Cerebellar cortex (tissue), 1 donor: ENCODE measurements at places on chromosomes 2 and 18.

- DNase-seq, result no peak
These were observed 91.1 kb downstream of the ITSN2 start for GRCh38 chr2:24269265-24269664.

DNA sequence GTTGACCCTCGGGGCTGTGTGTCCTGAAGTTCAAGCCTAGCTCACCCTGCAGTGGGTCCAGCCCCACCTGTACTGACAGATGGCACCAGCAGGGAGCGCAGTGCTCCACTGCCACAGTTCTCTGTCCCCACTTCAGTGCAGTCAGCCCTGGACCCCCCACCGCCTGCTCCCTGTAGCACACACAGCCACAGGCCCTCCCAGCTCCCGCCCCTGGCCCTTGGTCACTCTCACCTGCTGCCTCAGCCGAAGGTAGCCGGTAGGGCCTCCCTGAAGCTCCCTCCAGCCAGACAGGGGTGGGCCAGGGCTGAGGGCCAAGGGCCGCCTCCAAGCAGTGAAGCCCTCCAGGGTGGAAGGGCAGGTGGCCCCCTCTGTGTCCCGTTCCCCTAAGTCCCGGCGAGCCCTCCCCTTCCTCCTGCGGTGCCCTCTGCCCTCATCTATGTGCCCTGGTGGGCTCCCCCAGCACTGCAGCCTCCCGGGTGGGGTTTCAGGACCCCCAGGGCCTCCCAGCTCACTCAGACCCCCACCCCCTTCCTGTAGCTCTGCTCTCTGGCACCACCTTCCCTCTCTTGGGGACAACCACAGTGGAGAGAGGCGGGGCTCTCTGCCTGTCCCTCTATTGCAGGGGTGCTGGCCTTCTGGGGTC is 10.8 kb upstream of the ALPP start:
- DNase-seq, result peak; percentile 53

- no peak for DNase-seq
These were observed 167.2 kb downstream of the CELF4 start for GRCh38 chr18:37398248-37398920.

- no peak for DNase-seq
These were observed 32.3 kb downstream of the UBXN4 start for GRCh38 chr2:135773917-135774316.

DNA sequence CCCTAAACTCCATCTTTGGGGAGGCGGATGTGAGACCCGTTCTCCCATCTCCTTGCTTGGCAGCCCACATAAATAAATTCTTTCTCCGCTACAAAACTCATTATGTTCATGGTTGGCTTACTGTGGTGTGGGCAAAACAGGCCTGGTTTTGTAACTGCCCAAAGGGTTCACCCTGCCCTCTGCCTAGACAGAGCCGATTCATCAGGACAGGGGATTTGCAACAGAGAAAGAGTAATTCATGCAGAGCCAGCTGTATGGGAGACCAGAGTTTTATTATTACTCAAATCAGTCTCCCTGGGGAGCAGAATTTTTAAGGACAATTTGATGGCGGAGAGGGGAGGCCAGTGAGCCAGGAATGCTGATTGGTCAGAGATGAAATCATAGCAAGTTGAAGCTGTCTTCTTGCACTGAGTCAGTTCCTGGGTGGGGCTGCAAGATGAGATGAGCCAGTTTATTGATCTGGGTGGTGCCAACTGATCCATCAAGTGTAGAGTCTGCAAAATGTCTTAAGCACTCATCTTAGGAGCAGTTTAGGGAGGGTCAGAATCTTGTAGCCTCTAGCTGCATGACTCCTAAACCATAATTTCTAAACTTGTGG is 8.4 kb upstream of the RNF125 start:
- no peak for DNase-seq

DNA sequence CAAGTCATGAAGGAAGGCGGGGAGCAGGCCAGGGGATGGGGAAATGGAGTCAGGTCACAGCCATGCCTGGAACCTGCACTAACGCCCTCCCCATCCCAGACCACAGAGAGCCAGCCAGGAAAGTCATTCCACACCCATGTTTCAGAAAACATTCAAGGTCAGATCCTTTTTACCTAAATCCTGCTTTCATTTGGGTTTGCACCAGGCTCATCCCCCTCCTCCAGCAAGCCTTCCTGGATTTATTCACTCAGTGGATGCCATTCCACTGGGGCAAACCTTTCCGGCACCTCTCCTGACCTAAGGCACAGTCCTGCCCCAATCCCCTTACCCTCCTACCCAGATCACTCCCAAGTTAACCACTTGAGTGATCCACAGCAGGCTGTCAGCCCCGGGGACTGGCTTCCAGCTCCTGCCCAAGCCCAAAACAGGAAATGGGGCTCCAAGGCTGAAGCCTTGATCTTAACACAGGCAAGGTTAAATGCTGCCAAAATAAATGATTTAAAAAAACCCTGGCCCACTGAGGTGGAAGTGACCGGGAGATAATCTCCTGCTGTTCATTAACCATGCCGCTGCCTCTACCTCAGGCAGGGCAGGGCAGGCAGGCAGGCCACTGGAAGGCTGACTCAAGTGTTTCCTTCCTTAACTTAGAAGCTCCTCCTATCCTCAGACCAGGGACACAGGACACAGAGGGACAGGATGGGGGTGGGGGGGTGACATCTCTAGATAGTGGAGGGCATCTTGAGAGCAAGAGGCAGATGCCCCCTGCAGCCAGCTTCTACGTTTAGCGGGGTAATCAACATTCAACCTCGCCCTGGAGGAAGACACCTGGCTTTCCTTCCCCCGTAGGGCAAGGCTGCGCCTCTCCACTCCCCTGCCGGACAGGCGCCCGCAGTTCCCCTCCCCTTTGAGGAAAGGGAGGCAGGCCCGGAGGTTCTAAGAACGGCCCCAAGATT is 1.4 kb downstream of the RAB11FIP5 start:
- DNase-seq, result peak; percentile 46

- peak; percentile 13 for DNase-seq
These were observed 584.3 kb downstream of the ADCYAP1 start for GRCh38 chr18:1488957-1489356.

DNA sequence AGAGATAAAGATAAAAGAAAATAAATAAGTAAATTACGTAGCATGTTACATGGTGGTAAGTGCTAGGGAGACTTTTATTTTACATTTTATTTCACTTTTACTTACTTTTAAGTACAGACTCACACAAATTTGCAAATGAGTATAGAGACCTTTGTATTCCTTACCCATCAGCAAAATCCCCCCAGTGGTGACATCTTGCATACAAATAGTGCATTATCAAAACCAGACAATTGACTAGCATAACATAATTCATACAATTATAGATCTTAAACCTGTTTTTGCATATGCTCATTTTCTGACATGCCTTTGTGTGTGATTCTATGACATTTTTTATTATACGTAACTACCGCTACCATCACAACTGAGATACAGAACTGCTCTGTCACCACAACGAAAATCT is 1099.4 kb downstream of the DPP10 start:
- DNase-seq, result no peak

DNA sequence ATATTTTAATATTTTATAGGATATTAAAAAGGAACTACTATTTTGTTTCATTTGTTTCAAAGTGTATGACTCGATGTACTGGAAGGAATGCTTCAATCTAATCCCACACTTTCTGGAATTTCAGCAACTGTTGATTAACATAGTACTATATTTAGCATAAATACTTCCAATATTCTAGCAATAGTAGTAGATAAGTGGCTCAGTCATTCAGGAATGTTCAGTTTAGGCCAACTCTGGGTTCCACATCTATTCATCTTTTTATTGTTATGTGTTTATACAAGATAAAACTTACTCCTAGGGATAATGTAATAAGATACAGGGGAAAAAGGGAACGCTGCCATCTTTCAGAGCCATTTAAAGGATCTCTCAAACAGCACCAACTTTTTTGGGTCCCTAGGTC is 22.3 kb upstream of the ORC2 start:
- DNase-seq, result no peak

DNA sequence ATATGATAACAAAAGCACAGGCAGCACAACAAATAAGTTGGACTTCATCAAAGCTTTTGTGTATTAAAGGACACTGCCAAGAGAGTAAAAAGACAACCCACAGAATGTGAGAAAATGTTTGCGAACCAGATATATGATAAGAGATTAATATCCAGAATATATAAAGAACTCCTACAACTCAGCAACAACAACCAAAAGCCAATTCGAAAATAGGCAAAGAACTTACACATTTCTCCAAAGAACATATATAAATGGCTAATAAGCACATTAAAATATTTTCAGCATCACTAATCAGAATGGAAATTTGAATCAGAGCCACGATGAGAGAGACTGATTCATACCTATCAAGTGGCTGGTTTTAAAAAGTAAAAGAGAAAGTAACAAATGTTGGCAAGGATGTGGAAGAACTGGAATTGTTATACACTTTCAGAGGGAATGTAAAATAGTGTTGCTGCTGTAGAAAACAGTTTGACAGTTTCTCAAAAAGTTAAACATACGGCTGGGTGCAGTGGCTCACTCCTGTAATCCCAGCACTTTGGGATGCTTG is 25.2 kb downstream of the EPB41L5 start:
- DNase-seq, result no peak

DNA sequence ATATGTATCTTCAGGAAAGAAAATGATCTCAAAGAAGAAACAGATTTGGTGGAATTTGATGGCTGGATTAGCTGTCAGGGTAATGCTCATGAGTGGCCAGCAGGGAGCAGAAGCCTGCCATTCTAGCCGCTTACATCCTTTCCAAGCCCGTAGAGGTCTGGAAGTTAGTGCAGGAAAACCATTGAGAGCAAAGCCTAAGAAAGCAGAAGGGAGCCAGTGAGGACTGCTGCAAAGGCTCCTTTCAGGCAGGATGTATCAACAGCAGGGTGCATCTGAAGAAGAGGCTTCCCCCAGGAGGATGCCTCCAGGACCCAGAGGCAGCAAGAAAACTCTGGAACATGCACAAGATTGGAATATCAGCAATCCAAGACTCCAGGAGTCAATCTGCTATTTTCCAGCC is 22.9 kb upstream of the LBH start:
- peak; percentile 79 for DNase-seq

- no peak for DNase-seq
These were observed 47.3 kb downstream of the POU3F3 start for GRCh38 chr2:104901037-104901881.

DNA sequence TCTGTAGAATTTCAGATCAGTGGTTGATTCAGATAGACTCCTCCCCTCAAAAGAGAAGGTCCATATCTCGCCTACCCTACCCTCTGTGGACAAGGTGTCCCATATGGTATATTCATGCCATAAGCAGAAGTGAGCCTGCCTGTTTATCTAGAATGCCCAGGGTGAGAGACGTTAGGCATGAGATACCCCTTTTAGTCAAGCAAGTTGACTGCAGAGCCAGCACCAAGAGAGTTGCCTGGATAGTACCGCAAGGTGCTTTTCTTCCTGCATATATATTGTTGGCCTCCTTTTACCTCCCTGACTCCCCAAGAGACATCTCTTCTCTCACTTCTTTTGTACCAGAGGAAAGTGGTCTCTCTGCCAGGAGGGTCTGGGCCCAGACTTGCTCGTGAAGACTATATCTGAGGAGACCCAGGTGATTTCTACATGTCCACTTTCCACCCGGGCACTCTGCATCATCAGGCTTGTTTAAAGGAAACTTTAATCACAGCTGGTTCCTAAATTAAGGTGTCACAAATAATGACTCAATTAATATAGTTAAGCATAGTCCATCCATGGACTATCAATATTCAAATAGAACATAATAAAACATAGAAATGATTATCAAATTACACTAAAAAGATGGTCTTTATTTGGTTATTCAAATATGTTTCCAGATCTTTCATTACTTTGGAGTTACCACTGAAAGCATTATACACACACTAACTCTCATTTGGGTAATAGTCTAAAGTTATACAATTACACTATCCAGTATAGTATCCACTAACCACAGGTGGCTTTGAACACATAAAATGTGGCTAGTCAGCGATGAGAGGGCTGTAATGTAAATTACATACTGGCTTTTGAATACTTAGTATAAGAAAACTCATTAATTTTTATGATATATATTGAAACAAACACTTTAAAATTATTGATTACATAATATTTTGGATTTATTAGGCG is 4.1 kb downstream of the ITGA4 start:
- no peak for DNase-seq
